Activated CD4-positive, alpha-beta T cell treated with anti-CD3 and anti-CD28 coated beads for 1 hour (primary cell): ENCODE measurements at places on chromosomes 7 and 10.

DNA sequence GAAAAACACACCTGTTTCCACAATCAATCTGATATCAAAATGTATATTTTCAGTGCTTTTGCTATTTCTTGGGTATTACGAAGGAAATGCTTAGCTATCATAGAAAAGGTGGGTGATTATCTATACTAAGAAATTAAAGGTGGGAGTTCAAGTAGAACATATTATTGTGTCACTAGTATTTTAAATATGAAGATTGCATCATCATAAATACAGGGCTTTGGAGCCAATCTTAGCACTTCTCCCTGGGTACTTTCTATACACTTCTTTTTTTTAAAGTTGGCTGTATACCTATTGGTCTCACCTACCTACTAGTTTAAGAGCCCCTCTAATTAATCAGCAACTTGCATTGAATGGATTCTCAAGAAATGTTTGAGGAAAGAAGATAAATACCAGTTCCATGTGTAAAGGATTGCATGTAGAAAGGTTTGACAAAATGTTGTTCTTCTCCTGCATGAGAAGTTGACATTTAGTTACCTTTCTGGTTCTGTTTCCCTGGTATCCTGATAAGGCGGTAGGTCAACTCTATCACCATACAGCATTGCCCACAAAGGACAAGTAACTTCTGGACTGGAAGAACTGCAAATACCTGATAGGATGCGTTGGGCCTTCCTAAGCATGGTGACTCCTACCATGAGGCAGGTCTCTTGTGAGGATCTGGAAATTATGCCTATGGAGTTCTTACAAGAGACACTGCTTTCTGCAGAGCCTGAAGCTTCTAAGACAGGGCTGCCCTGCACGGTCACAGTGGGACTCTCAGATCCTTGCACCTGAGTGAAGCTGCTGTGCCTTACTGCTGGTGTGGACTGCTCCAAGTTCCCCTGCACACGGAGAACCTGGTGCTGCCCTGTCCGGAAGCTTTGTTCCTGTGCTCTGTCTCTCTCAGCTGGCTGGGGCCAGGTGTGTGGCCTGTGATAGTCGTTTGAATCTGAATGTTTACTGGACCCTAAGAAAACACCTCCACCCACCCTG lies 32.1 kb upstream of the PDSS1 start:
- DNase-seq: no peak

- no peak for DNase-seq
Observed at GRCh38 chr7:106620034-106620433, 40.9 kb downstream of the CCDC71L start.

GRCh38 chr7:53013925-53014324 lies 21.5 kb upstream of the POM121L12 start:
- no peak for DNase-seq

DNA sequence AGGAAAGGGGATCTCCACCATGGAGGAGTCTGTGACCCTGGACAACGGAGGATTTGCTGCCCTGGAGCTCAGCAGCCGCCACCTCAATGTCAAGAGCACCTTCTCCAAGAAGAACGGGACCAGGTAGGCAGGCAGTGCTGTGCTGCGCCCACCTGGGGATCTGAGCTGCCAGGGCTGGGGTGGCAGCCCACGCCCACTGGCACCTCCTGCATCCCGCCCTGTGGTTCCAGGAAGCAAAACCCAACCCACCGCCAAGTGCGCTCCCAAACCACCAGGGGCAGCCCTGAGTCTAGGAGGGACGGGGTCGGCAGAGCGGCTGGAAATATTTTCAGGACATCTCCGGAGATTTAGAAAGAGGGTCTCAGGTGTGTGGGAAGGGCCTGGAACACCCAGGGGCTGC lies 440.3 kb upstream of the FOXK1 start:
- DNase-seq: no peak

DNA sequence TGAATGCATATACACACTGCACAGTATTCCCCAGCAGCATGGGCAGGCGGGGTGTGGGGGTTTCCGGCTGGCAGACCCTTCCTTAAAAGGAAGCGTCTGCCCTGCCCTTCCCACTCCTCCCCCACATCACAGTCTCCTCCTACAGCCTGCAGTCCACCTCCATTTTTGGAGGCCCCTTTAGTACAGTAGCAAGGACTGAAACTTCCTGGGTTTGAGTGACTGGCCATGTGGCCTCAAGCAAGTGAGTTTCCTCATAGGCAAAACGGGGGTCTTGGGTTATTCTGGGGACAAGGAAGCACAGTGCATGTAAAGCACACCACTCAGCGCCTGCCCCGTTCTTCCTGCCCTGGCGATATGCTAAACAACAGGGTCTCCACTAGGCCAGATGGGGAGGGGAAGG lies 62.1 kb upstream of the COL13A1 start:
- DNase-seq: no peak

- DNase-seq: no peak
Observed at GRCh38 chr7:66921396-66921917, 432 bp downstream of the TMEM248 start.

GRCh38 chr10:70966646-70967553 lies 78.5 kb upstream of the PCBD1 start:
- DNase-seq: no peak

DNA sequence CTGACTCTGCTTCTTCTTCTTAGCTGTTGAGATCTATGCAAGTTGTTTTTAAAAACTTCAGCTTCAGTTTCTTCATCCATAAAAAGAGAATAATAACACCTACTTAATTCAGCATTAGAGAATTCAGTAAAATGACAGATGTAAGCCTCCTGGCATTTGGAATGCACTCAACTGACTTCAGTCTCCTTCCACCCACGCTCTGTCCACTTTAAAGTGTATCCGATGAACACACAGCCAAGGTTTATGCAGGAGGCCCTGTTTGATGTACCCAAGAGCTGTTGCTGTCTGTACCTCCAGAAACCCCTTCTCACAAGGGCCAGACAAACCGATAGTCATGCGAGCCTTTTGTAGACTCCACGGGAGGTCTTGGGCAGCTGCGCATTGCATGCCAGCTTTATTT lies 27.1 kb upstream of the SLC35B4 start:
- DNase-seq: no peak

GRCh38 chr10:93115661-93116383 lies 42.1 kb downstream of the CYP26A1 start:
- DNase-seq: peak; percentile 44

DNA sequence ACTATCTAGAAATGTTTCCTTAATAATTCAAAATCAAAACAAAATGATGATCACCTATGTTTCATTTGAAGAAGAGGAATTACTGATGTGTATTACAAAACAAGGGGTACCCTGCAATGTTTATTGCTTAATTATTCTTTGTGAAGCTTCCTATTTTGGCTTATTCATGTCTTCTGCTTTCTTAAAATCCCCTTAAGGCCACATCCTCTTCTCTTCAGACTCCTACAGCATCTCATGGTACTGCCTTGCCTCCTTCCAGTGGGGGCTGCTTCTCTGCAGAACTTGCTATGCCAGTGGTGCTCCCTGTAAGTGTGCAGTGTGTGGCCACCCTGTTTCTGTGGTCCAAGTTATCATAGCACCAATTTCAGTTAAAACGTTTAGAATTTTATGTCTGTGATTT lies 35.0 kb downstream of the CCDC146 start:
- DNase-seq: no peak

DNA sequence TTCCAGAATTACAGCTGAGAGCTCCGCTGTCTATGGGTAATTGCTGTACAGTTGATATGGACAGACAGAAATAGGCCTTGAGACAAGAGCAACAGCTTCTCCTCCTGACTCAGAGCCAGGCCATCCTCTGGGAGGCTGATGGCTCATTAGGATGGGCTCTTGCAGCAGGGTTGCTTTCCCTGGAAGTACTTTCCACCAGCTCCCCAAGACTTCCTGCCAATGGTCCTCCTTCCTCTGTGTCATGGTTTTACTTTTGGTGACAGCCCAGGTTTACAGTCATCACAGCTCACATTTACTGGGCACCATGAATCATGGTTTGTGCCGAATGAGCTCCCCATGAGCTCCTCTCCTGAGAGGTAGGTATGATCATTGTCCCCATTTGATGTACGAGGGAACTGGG lies 131.8 kb downstream of the HECW1 start:
- no peak for DNase-seq

DNA sequence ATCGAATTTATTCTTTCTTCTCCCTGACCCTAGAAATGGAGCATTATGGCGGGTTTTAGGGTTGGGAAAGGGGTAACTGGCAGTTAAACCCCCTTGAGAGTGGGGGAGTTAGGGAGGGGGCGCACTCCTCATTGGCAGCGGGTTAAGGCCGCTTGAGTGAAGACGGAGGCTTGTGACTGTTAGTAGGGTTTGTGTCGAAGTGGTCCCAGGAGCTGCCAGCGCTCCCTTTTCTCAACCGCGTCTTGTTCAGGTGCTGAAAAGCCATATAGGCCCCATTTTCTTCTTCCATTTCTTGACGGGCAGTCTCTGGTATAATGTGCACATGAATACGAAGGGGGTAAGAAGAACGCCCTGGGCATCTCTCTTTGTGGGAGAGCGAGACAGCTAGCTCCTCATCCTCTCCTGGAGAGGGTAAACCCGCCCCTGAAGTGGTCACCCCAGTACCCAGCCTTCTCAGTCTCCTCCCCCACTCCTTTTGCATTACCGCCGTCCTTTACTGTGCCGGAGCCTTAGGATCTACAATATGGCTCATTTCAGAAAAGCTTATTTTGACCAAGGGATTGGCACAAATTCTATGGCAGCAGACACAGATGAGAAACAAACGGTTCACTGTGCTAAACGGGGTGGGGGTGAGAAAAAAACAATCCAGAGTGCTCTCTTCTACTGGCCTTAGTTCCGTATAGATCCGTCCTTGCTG lies 836 bp downstream of the KMT2E start:
- peak; percentile 35 for DNase-seq

DNA sequence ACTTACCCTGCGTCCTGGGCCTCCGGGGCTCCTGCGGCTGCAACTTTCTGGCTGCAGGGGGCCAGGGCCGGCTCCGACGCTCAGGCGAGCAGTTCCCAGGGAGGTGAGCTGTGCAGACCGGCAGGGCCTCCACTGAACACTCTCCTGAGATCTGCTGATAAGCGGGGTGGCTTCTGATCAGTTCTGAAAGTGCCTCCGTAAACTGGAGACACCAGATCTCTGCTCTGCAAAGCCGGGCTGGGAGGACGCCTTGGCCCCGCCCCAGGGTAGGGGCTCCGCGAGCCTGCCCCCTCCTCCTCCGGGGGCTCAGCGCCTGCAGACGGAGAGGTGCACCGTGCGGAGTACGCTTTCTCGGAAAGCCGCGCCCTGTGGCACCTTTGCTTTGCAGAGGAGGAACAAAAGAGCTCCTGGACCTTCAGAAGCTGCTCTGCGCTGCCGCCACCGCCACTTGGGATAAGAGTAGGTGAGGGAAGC lies 141.3 kb upstream of the VKORC1L1 start:
- no peak for DNase-seq

GRCh38 chr7:149489391-149490024 lies 8.1 kb downstream of the ZNF746 start:
- no peak for DNase-seq

DNA sequence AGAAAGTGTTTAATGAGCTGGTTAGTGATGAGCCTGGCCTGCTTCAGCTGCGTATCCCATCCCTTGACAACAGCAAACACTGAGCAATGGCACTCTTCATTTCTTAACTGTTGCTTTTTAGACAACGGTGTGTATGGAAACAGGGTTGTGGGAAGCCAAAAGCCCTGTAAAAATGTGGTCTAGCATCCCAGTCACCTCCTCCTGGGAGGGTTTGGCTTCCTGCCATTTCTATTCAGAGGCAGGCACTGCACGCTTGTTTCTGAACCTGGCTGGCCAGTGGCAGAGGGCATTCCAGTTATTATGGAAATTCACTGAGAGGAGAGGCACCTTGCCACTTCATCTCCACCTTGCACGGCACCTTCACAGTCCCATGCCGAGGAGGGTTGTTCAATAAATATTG lies 123.0 kb upstream of the ADARB2 start:
- DNase-seq: no peak

DNA sequence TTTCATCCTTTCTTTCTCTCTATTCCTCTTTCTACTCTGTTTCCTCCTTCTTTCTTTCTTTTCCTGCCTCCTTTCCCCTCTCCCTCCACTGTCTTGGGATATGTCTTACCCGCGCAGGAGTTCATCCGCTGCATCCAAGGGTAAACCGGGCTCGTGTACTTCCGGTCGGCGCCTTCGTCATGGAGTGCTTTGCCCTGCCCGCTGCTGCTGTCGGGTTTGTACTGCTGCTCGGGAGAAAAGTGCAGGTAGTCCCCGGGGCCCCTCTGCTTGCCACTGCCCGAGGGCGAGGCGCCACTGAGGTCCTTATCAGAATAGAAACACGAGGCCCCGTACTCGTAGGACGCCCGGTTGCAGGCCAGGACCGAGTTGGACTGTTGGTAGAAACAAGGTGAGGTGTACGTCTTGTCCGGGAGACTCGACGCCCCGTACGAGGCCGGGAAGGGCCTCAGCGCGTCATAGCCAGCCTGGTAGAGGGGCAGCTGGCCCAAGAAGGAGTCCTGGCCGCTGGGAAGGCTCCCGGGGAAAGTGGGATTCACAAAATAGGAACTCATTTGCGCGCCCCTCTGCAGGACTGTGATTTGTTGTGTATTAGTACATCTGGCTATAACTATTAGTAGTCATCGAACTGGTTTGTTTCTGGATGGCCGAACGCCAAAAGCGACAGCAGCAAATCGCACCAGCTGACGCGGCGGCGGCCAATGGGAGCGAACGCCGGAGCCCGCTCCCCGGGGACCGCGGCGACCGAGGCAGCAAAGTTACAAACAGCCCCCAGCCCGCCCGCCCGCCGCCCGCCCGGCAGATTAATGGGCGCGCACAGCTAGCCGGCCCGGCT lies at the start of gene HOXA6:
TSS of gene HOXA6 (minus strand) at position 576 of the 832 bp plus-strand sequence. CDS start at position 551, 25 bp downstream.
- no peak for DNase-seq

DNA sequence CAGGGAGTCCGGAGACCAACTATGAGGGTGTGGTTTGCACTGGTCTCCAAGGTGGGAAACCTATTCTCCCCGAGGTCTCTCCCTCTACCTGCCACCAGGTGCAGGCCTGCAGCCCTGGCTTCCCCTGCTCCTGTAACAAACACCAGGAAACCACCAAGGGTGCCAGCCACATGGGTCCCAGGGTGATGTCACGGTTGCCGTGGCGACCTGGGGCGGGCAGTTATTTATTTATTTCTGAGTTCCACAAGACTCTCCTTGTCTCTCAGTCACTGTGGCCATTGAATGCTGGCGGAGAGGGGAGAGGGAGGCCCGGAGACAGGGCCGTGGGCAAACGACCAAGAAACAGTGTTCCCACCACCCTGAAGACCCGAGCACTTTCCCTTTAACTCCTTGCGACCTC lies 27.0 kb downstream of the MMD2 start:
- no peak for DNase-seq

GRCh38 chr7:137937202-137937560 lies 64.7 kb downstream of the CREB3L2 start:
- DNase-seq: no peak

DNA sequence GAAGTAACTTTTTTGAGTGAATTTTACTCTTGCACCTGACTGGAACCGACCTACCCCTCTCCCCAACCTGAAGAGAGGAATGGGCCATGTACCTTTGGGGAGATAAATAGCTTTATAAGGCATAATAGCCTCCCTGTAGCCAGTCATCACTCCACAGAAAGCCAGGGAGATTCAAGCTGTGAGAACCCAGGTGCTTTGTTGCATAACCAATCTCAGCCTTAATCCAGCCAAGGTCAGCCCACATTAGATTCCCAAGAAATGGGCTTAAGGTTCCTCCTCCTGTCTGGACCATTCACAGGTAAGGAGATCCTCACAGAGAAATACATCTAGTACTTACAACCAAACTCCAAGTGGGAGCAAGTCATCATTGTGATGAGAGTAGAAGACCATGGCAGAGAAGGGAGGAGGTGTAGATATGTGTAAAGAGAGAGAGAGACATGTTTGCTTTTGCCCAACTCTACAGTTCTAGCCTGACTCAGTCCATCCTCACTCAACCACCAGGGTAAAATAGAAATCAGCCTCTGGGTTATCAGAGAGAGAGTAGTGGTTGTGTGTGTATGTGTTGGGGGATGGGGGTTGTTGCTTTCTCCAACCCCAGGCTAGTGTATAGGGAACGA lies 23.6 kb downstream of the SKIDA1 start:
- no peak for DNase-seq
